Left cardiac atrium (tissue), 4 donors: ENCODE measurements at places on chromosomes 2 and 18. TPM values are rescaled to one million over a fixed set of nuclear protein-coding genes. Genes with fewer than 3 reads are reported as not detected.

- DNase-seq: peak; percentile 30
These were observed 12.0 kb downstream of the SEPTIN10 start for GRCh38 chr2:109601783-109602182.

Gene MSTN
- total RNA-seq: 0.10 TPM

- DNase-seq: no peak
These were observed 107.2 kb upstream of the ETAA1 start for GRCh38 chr2:67289921-67290371.

DNA sequence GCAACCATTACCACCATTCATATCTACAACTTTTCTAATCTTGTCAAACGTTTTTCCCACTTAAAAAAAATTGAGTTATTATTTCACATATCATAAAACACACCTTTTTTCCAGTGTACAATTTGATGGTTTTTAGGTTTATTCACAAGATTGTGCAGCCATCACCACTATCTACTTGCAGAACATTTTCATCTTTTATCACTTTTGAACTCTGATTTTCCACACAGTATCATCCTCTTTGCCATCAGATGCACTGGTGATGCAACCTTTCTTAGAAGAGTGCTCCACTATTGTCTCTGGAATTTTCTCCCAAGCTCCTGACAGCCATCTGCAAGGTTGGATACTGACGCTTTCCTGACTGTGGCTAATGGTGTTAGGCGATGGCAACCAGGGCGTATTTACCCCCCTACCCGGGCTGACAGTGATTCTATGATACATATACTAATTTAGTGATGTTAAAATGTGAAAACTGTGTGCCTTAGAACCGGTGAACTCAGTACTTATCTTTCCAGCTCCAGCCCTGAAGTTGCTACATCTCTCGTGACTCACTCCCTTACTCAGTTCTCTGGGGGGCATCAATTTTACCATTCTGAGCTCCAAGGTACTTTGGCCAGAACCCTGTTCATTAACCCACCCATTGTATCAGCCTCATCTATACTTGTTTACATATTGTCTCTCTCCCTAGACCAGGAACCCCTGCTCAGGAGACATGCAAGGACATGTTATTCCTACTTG is 105.4 kb upstream of the SPRED2 start:
- DNase-seq: no peak

DNA sequence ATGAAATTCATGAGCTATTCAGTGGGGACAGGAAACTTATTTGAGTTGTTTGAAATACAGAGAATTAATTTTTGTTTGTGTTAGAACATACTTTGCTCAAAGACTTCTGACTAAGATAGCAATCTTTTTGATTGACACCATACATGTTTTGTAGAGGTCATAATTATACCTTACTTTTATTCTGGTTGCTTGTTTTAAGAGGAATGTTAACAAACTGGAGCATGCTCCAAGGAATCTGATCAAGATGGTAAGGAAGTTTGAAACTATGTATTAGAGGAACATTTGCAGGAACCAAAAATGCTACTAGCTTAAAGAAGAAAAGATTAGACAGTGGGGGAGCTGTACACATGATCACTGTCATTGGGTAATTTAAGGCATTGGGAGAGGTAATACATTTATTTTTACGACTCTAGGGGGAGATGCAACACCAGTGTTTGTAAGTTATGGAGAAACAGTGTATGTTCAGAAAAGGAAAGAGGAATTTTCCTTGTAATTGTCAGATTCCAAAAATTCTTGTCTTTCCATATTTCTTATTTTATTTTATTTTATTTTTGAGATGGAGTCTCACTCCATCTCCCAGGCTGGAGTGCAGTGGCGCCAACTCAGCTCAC is 8.0 kb downstream of the AGFG1 start:
- DNase-seq: no peak

- no peak for DNase-seq
These were observed 246.9 kb downstream of the MTX2 start for GRCh38 chr2:176516051-176516602.

GRCh38 chr2:67075530-67076238 is 321.4 kb upstream of the ETAA1 start:
- DNase-seq: no peak

- DNase-seq: no peak
These were observed 8.9 kb upstream of the MYL12A start for GRCh38 chr18:3238742-3239141.

Gene WDPCP
- total RNA-seq: 13.9 TPM

Gene MEP1B
- not detected for total RNA-seq

Gene AAMP
- 49.0 TPM for total RNA-seq

Gene RESP18
- not detected for total RNA-seq
